ENCODE measurements at places on chromosomes 7 and 10.

DNA sequence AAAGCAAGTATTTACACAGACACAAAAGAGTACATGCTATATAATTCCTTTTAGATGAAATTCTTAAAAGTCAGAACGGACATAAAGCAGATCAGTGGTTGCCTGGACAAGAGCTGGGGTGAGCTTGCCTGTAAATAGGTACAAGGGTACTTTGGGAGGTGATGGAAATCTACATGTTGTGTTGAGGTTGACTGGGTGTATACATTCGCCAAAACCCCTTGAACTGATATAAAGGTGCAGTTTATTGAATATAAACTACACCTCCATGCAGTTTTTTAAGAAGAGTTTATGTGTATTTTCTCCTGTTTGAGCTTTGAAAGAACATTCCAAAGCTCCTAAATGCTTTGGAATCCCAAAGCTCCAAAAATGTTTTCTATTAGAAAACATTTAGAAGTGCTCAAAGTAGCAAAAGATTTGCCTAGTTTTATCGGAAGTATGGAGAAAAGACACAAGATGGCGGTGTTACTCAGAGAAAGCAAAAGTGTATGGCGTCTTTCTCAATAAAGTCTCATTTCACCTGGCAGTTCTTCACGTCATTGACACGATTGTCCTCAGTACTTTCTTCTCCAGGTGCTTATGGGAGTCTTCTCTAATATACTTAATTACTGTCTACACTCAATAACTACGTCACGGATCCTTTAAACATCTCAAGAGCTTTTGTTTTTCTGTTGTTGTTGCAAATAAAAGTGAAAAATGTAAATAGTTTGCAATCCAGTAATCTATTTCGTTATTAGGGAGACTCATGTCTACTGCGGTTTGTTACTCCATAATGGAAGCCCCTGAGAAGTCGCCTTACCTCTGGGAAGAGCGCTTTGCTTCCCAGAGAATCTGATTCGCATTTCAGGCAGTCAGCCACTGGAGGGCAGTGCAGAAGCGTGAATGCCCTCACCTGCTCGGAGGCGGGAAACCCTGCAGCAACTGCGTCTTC lies 14.7 kb upstream of the SEC61G start:
- H3K27me3 ChIP-seq, result no peaks in the 10 kb centered on the region
- H3K36me3 ChIP-seq, result no peaks in the 10 kb centered on the region
- H3K27ac ChIP-seq, result no peak overlapping the region
- H3K4me3 ChIP-seq, result no peak overlapping the region
- peak; percentile 95 for DNase-seq

- no peak overlapping the region for H3K4me3 ChIP-seq
- no peaks in the 10 kb centered on the region for H3K36me3 ChIP-seq
- H3K27me3 ChIP-seq, result peaks cover 5% of the 10 kb centered on the region
Observed at GRCh38 chr10:89563861-89564478, 28.6 kb upstream of the SLC16A12 start.

GRCh38 chr10:74249865-74250264 lies 98.8 kb downstream of the ADK start:
- H3K4me3 ChIP-seq, result no peak overlapping the region
- H3K27ac ChIP-seq, result no peak overlapping the region
- no peaks in the 10 kb centered on the region for H3K4me1 ChIP-seq

DNA sequence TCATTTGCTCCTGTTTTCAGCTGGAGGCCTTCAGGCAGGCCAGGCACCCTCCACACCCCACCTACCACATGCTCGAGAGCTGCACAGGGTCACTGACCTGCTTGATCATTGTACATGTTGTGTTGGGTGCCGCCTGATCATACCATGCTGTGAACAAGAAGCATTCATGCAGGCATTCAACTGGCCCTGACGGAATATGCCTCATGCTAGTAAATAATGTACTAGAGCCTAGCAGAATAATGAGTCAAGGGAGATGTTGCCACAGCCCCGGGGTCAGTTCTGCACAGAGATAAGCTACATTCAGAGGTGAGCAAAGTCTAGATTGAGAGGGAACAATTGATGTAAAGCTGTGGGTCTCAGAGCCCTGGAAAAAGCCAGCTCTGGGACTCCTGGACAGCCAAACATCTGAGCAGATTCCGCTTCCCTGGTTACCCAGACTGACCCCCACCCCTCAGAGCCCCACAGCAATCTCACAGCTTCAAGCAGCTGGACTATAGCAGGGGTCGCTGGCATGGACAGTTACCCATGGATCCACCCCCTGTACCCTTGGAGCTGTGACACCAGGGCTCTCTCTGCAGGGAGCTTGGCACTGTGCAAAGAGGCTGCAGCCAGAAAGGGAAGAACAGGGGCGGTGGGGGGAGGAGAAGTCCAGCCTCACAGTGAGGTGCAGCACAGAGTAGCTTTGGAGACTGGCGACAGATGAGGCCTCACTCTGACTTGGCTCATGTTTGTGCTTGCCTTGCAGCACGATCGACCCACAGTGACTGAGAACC lies 86.6 kb downstream of the FRMPD2 start:
- peaks cover 5% of the 10 kb centered on the region for H3K4me1 ChIP-seq
- H3K27me3 ChIP-seq, result peaks cover 11% of the 10 kb centered on the region
- H3K36me3 ChIP-seq, result no peaks in the 10 kb centered on the region
- DNase-seq, result no peak
- H3K4me3 ChIP-seq, result no peak overlapping the region

DNA sequence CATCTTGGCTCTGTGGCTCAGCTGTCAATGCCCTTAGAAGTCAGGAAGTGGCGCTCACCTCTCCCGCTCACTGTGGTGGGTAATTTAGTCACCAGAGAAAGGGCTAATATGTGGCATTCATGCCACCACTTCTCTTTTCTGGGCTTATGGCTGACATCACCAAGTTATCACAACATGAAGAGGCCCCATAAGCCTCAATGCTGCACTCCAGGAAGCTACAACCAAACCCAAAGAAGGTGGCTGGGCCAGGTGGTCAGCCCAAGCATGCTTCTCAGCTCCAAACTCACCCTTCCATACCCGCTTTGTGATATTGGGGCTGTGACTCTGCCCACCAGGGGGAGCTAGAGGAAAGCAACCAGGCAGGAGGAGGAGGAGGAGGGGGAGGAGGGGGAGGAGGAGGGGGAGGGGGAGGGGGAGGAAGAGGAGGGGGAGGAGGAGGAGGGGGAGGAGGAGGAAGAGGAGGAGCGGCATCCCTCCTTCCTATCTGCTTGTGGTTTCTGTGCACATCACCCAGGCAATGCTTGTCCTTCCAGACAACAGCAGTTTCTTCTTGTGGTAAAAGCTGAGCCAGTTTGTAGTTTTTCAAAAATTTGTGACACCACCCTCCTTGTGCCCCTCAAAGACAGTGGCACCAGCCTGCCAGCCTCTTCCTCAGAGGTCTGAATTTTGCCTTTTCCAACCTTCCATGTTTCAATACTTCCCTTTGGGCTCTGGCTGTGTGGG lies 42.1 kb downstream of the CYP26A1 start:
- H3K27ac ChIP-seq, result no peak overlapping the region
- H3K4me3 ChIP-seq, result no peak overlapping the region
- no peaks in the 10 kb centered on the region for H3K27me3 ChIP-seq
- H3K36me3 ChIP-seq, result no peaks in the 10 kb centered on the region

GRCh38 chr7:54339073-54339472 lies 203.1 kb upstream of the VSTM2A start:
- no peaks in the 10 kb centered on the region for H3K36me3 ChIP-seq
- DNase-seq, result no peak
- no peak overlapping the region for H3K27ac ChIP-seq
- H3K4me3 ChIP-seq, result no peak overlapping the region
- no peaks in the 10 kb centered on the region for H3K27me3 ChIP-seq

DNA sequence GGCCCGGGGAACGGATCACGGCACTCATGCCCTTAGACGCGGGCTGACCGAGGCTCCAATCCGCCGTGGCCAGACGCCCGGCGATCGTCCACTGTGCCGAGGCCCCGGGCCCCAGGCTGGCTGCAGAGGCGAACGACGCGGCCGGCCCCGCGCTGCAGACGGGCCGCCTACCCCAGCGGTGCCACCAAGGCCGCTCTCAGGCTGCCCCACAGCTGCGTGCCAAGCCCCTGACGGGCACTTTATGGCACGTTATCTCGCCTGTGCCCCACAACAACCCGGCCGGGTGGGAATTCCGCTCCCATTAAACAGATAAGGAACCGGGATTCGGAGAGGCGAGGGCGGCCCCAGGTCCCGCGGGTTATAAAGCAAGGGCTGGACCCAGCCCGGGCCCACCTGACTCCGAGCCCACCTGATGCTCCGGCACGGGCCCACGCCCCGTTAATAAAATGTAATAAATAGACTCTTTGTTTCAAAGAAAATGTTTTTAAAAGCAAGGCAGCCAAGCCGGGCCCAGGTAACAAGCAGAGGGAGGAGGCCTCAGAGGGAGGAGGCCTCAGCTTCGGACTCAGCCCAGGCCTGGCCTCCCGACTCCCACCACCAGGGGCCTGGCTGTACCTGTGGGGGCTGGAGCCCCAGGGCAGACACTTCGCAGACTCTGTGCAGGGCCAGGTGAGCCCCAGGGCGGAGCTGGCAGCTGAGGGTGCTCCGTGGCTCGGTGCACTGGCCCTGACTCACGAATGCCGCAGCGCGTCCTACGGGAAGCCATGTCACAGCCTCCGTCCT lies 79.7 kb downstream of the FOXL3 start:
- no peaks in the 10 kb centered on the region for H3K36me3 ChIP-seq
- peaks cover 6% of the 10 kb centered on the region for H3K4me1 ChIP-seq
- DNase-seq, result peak; percentile 71

GRCh38 chr10:3530346-3530745 lies 254.7 kb downstream of the KLF6 start:
- DNase-seq, result no peak
- no peak overlapping the region for H3K4me3 ChIP-seq
- no peaks in the 10 kb centered on the region for H3K36me3 ChIP-seq
- H3K27ac ChIP-seq, result no peak overlapping the region
- no peaks in the 10 kb centered on the region for H3K27me3 ChIP-seq

GRCh38 chr7:47602272-47603004 lies 20.5 kb upstream of the TNS3 start:
- DNase-seq, result no peak
- no peaks in the 10 kb centered on the region for H3K36me3 ChIP-seq
- no peaks in the 10 kb centered on the region for H3K27me3 ChIP-seq
- H3K4me3 ChIP-seq, result no peak overlapping the region

DNA sequence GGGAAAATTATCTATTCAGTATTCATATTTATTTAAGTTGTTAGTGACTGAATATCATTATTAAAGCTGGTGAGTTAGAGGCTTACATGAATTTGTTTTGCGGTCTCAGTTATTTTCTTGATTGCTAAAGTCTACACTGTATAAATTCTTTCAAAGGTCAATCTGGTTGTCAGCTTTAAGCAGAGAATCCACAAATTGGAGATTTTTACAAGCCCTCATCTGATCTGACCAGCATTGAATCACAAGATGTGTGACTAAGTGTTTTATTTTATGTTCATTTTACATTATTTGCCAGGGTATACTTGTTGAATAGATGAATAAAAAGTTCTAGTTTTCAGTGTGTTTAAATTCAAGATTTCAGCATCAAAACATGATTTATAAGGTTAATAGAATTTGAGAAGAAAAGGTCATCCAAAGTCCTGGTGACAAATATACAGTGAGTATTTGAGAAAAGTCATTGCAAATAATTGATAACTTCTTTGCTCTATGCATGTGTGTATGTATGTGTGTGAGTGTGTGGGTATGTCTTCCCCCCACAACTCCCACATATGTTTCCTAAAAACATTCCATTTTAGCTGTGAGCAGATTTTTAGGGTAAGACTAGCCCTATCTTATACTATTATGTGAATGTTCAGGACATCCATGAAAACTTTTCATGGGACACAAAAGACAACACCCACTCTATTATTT lies 4.4 kb downstream of the SEMA3A start:
- no peaks in the 10 kb centered on the region for H3K36me3 ChIP-seq
- no peaks in the 10 kb centered on the region for H3K27me3 ChIP-seq
- peak overlapping the region; percentile 19 for H3K4me3 ChIP-seq
- H3K4me1 ChIP-seq, result peaks cover 6% of the 10 kb centered on the region
- no peak overlapping the region for H3K27ac ChIP-seq

- H3K36me3 ChIP-seq, result no peaks in the 10 kb centered on the region
- no peaks in the 10 kb centered on the region for H3K4me1 ChIP-seq
- no peak overlapping the region for H3K4me3 ChIP-seq
- no peaks in the 10 kb centered on the region for H3K27me3 ChIP-seq
Observed at GRCh38 chr7:130957137-130957513, 223.1 kb upstream of the KLF14 start.

DNA sequence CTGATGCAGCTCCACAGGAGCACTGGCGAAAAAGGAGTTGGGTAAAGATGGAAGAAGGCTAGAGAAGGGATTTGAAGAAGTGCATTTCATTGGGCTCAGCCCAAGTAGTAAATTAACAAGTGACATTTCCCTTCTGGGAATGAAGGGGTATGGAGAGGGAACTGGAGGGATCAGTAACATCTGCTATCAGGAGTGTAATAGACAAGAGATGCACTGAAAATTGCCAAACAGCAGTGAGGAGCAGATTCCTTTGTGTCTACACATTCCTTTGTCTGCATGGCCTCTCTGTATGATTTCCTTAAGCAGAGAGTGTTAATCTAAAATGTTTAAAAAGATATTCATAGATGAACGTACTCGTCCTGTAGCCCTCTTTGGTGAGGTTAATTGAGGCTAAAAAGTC lies 148.2 kb upstream of the FERD3L start:
- H3K4me3 ChIP-seq, result no peak overlapping the region
- no peak for DNase-seq
- H3K4me1 ChIP-seq, result no peaks in the 10 kb centered on the region

GRCh38 chr7:28272461-28272877 lies 91.9 kb upstream of the JAZF1 start:
- no peaks in the 10 kb centered on the region for H3K4me1 ChIP-seq
- H3K4me3 ChIP-seq, result no peak overlapping the region
- no peak overlapping the region for H3K27ac ChIP-seq
- H3K27me3 ChIP-seq, result no peaks in the 10 kb centered on the region
- peak; percentile 83 for DNase-seq
- H3K36me3 ChIP-seq, result no peaks in the 10 kb centered on the region

DNA sequence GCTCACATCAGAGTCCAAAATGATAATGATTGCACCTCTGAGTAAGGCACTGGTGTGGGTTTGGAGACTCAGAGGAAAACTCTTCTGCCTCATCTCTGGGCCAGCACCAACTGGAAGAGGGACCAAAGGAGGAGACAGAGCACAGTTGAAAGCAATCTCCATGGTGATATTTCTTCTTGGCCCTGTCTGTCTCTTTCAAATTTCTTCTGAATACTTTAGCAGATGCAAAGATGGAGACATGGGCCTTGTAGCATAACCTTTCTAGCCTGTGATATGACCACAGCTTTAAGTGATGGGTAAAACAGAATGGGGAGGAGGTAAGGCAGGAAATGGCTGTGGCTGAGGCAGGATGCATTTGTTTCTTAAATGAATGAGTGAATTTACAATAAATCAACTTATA lies 12.2 kb upstream of the GIMAP7 start:
- no peak for DNase-seq
- H3K27me3 ChIP-seq, result no peaks in the 10 kb centered on the region
- H3K4me3 ChIP-seq, result no peak overlapping the region
- H3K4me1 ChIP-seq, result no peaks in the 10 kb centered on the region

GRCh38 chr7:118148930-118149329 lies 35.0 kb upstream of the LSM8 start:
- no peaks in the 10 kb centered on the region for H3K36me3 ChIP-seq
- no peak for DNase-seq
- no peak overlapping the region for H3K4me3 ChIP-seq
- H3K27me3 ChIP-seq, result no peaks in the 10 kb centered on the region
- H3K27ac ChIP-seq, result no peak overlapping the region
- H3K4me1 ChIP-seq, result no peaks in the 10 kb centered on the region

Measured in endodermal cell (in vitro differentiated cells).